ENCODE measurements at places on chromosomes 11 and 22.
A peak's percentile ranks its signal among the peaks of the same experiment; 100 is the strongest.

GRCh38 chr22:22912988-22913253 is 25.3 kb downstream of the IGLL5 start:
- no peak for DNase-seq

DNA sequence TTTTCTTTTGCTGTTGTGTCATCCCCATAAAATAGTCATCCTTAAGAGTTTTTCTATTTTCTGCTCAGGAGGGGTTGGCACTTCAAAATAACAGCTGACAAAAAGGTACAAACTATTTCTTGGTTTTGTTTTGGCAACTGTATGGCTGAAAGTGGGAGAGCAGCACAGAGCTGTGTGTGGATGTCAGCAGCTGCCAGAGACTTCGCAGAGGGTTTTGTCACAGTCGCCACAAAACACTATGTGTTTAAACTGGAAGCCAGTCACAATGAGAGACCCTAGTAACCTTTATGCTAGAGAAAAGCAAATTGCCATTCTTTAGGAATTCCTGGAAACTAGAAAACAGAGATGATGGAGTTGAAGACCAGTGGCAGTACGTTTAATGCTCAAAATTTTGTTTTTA is 189.6 kb upstream of the CCDC90B start:
- no peak for DNase-seq

DNA sequence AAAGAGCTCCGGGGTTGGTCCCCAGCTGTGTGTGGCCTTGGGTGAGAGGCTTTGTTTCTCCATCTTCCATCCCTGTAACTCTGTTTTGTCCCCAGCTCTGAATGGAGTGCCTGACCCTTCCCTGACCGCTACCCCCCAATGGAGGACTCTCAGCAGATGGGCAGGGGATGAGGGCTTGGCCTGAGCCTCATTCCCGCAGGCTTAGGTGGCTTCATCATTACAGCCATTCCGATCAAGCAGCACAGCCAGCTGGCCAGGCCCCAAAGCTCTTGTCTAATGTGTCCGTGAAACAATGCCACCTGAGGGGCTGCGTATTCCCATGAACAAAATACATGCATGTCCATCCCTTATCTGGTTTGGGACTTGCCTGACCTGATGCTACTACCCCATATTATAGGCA is 3.9 kb upstream of the CDC42EP2 start:
- DNase-seq, result peak; percentile 81

DNA sequence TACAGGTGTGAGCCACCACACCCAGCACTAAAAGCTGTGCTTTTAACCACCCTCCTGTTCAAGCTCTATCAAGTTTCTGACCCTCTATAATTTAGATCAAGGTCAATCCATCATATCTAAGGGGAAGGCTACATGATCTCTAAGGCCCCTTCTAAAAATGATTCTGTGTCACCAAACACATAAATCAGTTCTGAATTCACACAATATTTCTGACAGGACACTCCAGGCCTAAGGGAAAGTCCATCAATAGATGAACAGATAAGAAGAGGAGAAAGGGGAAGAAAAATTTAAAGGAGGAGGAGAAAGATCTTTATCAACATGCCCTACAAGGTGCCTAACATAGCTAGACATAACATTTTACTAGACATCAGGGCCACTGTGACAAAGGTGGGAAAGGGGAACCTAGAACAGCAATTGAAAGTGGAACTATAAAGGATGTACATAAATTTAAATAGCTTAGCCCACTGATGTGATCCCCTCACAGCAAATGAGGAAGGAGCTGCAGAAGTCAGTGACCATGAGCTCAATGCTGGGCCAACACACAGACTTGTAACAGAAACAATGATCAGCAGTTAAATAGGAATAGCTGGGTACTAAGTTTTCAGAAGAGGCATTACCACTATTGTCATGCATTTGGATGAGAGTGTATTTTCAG is 4.7 kb downstream of the PRCP start:
- no peak for DNase-seq

- no peak for DNase-seq
Observed at GRCh38 chr11:18849406-18849805, 57.8 kb upstream of the PTPN5 start.

DNA sequence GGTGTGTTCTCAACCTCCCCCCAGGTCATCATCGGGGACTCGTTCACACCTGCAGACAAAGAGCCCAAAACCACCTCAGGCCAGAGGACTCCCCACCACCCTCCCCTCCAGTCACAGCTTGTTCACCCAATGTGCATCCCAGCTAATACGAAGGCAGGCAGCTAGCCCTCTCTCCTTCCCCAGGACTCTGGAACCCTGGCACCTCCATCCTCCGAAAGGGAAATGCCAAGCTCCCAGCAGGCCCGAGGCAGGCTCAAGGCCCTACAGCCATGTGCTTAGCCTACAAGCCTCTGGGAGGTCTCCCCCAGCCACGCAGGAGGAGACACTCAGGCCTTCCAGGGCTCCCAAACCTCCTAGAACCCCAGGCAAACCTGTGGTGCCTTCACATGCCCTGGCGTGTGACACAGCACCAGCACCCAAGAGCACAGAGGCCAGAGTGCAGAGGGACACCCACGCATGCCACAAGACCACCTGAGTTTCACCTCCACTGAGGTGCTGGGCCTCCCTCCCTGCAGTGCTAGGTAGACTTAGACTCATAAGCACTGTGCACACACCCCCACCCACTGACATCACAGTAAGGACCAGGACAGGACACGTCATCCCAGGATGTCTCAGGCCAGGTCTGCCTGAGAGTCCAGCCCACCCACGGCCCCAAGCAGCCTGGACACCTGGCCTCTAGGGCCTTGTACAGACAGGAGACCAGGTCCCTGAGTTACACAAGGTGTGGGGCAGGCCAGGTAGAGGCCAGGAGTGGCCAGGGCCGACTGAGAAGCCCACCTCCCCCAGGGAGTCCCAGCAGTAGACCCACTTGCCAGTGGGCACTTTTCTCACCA is 6.5 kb downstream of the TSSK2 start:
- no peak for DNase-seq
